ENCODE measurements at places on chromosomes 12 and 14.
A peak's percentile ranks its signal among the peaks of the same experiment; 100 is the strongest.

DNA sequence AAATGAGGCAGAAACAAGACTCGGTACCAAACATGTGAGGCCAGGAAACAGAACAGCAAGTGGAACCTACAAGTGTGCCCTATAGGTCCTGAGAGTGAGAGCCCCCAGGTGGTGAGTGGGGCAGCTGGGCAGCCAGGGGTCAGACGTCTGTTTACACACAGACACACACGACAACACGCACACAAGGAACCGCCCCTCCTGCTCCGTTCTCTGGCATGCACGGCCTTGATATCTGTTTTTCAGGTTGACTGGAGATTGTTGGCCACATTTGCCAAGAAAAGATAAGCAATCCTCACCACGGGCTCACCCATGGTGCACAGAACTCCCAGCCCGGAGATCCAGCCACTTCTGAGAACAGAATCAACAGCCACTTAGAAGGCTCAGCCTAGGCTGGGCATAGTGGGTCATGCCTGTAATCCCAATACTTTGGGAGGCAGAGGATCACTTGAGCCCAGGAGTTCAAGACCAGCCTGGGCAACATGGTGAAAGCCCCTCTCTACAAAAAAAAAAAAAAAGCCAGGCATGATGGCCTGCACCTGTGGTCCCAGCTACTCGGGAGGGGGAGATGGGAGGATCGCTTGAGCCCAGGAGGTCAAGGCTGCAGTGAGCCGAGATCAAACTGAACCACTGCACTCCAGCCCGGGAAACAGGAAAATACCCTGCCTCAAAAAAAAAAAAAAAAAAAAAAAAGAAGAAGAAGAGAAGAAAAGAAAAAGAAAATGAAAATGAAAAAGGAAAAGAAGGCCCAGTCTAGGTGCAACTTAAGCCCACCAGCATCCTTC lies 19.4 kb upstream of the EIF5 start:
- no peak for DNase-seq

GRCh38 chr14:93959239-93960107 lies 16.9 kb downstream of the ASB2 start:
- DNase-seq, result no peak

DNA sequence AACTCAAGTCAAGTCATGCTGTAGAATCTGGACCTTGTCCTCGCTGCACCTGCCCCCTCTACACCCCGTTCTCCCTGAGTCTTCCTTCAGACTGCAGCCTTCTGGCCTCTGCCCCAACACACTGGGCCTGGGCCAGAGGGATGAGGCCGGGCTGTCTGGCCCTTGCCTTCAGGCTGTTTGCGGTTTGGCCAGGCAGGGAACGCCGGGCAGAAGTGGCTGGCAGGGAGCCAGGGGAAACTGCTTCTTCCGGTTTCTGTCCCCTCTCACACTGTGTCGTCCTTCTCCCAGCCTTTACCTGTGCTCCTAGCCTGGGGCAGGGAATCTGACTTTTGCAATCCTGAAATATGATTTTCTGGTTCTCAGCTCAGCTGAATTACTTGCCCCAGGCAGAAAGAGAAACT lies 13.5 kb downstream of the DGLUCY start:
- no peak for DNase-seq

DNA sequence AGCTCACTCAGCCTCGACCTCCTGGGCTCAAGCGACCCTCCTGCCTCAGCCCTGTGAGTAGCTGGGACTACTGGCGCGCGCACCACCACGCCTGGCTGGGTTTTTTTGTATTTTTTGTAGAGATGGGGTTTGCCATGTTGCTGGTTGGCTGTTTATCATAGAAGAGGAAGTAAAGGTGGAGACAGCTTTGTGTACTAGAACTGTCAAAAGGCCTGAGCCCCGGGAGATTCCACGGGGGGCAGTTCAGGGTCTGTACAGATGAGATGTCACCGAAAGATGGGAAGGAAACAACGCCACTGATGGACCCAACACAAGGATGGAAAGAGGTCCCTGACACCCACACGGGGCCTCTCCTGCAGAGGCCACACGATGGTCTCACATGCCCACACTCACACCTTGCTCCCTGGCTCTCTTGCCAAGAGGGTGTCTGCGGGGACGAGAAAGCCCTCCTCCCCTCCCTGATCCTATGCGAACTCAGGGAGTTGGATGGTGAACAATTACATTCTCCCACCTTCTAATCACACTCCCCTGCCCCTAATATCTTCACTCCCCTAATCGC lies 66.6 kb downstream of the KDM2B start:
- DNase-seq, result no peak

- no peak for DNase-seq
Measured at GRCh38 chr12:74424778-74425177, 112.9 kb upstream of the ATXN7L3B start.

DNA sequence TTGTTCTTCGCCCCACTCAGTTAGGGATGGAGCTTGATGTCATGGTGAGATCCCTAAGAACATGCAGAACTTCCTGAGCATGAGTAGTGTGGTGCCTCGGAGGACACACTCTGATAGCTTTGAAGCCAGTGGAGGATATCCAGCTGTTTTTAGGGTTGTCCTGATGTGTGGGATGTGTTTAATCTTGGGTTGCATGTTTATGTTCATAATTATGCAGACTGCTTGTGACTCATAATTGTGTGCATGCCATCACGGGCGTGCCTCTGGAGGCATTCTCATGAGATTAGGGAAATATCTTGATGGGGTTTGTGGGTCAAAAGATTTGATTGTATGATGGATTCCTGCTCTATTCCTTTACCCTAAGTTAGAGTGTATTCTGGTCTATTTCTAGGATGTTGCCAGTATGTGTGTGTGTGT lies 267.4 kb upstream of the PELI2 start:
- DNase-seq, result no peak

- DNase-seq, result no peak
Measured at GRCh38 chr14:101031186-101031585, 127.7 kb upstream of the RTL1 start.

- DNase-seq, result no peak
Measured at GRCh38 chr14:56129933-56130332, 11.7 kb downstream of the PELI2 start.

DNA sequence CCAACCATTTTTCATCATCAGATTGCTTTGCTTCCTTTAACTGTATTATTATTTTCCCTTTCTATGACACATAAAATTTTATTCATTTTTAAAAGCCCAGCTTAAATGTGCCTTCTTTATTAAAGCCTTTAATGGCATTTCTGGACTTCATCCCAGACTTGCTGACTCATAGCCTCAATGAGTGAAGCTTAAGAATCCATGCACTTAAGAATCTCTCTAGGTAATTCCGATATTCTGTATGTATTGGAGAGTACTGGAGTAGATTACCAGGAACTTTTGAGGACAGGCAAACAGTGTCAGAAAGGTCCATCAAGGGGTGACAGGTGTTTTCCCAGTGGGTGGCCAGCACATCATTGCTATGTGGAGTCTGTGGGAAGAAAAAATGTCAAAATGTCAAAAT lies 107.9 kb downstream of the PTPRQ start:
- no peak for DNase-seq

DNA sequence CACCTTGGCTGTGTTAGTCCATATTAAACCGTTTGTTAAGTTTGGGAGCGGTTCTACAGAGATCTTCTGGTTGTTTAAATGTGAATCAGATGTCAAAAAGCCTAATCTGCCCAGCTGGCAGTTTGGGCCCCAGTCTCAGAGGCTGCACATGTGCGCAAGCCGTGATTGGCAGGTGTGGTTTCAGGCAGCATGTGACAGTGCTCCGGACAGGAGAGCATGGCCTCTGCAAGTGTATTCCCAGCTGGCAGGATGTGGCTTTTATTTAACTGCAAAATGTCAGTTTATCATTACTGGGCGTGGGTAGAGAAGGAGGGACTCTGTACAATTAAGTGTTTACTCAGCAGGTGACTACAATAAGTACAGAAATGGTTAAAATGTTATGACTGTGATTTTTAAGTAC lies 77.5 kb downstream of the PELI2 start:
- DNase-seq, result peak; percentile 51

GRCh38 chr12:77031745-77032144 lies 33.6 kb downstream of the E2F7 start:
- DNase-seq, result no peak
